Nucleus accumbens (tissue), 56 donors: ENCODE measurements at places on chromosomes 1 and 21.

DNA sequence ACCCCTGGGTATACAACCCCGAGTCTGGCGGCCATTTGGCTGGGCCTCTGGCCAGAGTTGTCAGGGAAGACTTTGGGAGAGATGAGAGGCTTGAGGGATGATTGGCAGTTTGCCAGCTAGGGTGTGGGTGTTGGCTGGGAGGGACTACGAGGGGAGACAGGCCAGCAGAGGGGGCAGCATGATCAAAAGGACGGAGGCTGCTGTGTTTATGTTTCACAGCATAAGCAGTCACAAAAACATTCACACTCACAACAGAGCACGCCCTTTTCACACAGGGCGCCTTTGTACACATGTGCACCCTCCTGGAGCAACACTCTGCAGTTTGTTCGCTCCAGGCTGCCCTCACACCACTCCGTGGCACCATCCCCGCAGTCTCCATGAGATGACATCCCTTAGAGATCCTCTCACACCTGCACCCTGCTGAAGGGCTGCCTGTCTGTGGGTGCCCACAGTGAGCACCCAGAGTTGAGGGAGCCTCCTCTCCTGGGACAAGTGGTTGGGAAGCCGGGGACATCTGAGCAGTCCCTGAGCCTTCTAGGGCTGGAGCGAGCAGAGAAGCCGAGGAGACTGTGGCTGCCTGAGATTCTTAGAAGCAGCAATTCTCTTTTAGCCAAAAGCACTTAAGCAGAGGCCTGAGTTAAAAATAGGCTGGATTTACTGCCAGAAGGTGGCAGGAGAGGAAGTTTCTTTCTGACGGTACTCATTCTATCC lies 15.4 kb downstream of the EFNA3 start:
- DNase-seq = no peak

GRCh38 chr1:58318157-58319005 lies 228.1 kb downstream of the OMA1 start:
- no peak for DNase-seq

DNA sequence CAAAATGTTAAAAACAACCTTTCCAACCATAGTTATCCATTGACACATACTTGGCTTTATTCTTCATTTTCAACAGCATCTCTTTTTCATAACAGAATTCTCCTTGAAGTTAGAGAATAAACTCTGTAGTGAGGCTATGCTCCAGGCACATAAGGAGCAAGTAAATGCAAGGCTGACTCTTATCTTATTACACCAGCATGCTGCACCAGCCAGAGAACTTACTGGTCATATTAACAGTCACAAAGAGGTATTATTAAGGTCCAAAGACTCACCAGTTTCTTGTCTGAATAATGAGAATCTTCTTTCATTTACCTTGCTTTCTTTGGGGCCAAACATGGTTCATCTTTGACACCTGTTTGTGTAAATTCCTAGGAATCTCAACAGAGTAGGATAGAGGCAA lies 71.3 kb upstream of the IVNS1ABP start:
- no peak for DNase-seq

DNA sequence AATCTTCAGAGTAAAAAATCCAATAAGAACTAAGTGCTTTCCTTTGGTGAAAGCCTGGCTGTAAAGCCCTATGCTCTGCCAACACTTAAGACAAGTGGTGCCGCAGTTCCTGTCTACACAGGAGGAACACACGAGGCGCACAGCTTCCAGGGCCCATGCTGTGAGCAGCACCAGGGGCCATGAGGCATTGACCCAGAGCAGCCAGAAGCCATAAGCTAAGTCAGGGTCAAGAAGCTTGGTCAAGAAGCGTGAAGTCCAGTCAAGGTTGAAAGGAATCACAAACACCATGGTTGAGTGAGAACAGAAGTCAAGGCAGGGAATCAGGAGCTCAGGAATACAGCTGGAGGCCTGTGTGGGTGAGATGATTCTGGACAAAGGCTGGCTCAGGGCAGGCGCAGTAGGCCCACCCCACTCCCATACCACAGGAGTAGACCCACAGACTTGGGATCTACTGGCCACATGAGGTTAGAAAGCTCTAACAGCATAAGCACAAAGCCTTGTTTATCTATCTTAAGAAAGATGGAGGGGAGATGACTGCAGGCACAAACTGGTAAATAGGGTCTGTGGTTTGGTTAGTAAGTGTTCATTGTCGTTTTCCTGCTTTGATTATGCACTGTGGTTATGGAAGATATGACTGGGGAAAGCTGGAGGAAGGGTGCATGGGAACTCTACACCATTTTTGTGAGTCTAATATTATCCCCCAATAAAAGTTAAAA lies 42.9 kb upstream of the RCAN3 start:
- no peak for DNase-seq

- no peak for DNase-seq
Observed at GRCh38 chr21:45167796-45168222, 93.4 kb downstream of the ADARB1 start.

DNA sequence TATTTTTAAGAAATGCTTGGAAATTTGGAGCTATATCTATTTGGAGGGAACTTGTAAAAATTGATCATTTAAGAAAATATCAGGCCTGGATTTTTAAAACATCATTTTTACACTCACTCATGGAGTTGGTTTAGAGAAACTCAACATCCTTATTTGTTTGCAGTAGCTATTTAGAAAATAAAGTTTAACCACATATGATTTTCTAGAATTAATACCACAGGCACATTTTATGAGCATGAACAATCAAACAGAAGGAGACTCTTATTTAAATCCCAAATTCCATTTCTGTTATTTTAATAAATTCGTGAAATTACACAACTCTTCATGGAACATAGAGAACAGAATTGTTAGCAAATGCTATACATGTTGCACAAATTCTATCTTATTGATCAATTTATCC lies 3.2 kb downstream of the CDKN2C start:
- DNase-seq = no peak

GRCh38 chr1:168091720-168092550 lies 44.8 kb downstream of the GPR161 start:
- DNase-seq = no peak

- no peak for DNase-seq
Observed at GRCh38 chr21:45325206-45326168, 37.8 kb upstream of the POFUT2 start.

DNA sequence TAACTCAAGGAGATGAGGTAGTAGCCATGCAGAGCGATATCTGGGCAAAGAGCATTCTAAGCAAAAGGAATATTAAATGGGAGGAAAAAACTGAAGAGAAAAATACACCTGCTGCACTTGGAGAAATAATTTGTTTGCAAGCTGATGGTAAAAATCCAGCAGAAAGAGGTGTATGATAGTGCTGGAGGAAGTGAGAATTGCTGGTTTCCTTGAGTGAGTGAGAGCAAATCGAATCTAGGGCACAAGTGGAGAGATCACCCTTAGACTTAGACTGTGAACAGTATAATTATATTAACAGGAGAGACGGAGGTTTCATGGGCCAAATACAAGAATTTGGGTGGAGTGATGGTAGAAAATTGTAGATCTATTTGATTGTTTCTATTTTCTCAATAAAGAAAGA lies 2.7 kb upstream of the CR1 start:
- no peak for DNase-seq

GRCh38 chr1:14168326-14169063 lies 430.0 kb upstream of the KAZN start:
- no peak for DNase-seq

GRCh38 chr1:109559995-109560394 lies 11.6 kb downstream of the GNAI3 start:
- no peak for DNase-seq

- no peak for DNase-seq
Observed at GRCh38 chr1:55190109-55190508, 25.1 kb downstream of the USP24 start.

DNA sequence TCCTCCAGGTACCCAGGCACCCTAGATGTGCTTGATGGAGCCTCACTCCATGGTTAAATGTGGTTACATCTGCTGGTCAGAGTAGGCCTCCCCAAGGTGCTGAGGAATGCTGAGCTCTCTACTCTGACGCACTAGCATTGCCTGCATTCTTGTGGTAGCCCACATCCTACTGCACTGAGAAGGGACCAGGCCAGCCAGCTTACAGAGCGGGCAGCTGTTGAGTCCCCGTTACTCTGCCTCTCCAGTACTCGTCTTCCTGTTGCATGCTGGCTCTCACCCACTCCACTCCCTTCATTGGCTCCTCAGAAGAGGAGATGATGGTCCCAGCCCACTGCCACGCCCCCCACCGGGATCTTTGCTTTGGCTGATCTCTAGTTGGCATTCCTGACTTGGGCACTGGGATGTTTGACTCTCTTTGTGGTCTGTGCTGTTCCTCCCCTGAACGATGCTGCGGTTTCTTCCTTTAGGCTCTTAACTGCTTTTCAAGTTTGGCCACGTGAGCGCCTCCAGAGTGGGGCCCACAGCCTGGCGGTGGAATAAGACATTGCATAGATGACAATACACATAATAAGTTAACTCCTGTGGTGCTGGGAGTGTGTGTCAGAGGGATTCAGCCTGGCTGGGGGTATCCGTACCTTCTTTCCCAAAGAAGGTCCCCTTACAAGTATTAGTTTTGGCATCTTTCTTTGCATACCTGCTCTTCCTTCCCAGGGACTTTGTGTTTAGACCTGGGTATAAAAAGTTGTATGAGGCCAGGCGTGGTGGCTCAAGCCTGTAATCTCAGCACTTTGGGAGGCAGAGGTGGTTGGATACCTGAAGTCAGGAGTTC lies 18.6 kb downstream of the AZIN2 start:
- no peak for DNase-seq

GRCh38 chr1:204084247-204084772 lies 11.4 kb downstream of the SOX13 start:
- peak; percentile 41 for DNase-seq

- DNase-seq = peak; percentile 27
Observed at GRCh38 chr1:165828669-165829329, 1.4 kb downstream of the UCK2 start.

GRCh38 chr1:7565099-7565750 lies 205.9 kb upstream of the VAMP3 start:
- DNase-seq = no peak

- no peak for DNase-seq
Observed at GRCh38 chr1:151158751-151159251, 2.4 kb downstream of the TNFAIP8L2 start.

GRCh38 chr21:45497846-45498645 lies 44.2 kb downstream of the SLC19A1 start:
- no peak for DNase-seq

DNA sequence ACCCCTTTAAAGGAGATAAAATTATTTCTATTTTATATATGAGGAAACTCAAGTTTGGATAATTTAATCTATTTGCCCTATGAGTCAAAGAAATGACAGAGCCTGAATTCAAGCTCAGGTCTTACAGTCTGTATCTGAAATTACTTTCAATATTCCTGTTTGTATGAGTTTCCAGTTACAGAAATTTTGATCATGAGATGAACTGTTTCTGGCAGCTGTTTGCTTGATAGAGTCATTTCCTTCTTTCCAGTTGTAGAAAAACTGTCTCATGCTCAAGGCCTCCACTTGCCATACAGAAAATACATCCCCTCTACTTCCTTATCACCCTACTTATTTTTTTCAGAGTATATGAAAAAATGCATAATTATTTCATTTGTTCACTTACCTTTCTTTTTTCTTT lies 87.6 kb downstream of the PTPRC start:
- no peak for DNase-seq

DNA sequence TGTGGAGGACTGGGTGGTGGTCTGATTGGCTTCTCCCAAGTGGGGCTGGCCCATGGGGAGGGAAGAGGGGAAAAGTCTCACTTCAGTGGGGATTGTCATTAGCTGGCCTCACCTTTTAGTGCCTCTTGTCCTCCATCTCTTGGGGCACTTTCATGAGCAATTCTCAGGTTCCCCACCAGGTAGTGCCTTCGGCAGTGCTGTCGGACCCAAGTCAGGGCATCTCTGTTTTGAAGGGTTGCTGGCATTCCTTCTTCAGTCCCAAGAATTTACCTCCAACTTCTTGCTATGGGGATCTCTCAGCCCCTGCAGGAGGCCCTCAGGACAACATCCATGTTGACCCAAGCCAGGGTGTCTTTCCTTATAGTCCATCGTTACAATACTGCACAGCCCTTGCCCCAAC lies 54.7 kb upstream of the F3 start:
- no peak for DNase-seq

GRCh38 chr1:50490640-50491039 lies 67.4 kb upstream of the DMRTA2 start:
- DNase-seq = no peak

DNA sequence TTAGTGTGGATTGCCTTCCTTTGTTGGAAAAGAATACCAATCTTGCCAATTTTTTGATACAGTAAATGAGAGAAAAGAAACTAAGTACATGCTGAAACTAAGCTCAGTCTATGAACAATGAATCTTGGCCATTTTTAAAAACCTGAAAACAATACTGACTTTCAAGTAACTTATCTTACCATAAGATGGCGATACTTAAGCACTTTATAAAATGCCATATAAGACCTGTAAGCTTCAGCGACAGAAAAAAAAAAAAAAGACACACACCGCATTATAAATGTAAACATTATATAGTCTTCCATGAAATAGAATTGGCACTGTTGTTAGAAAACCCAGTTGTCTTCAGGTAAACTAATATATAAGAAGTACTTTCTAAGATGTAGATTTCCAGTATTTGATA lies 3.0 kb downstream of the OLFM3 start:
- no peak for DNase-seq

- DNase-seq = no peak
Observed at GRCh38 chr21:26967062-26967913, at the start of gene ADAMTS5. TSS of gene ADAMTS5 (minus strand) at chr21:26967088. CDS start at chr21:26966391, 697 bp downstream.

GRCh38 chr1:77313491-77313890 lies 31.7 kb downstream of the AK5 start:
- DNase-seq = no peak

GRCh38 chr1:212149566-212149965 lies 114.0 kb downstream of the DTL start:
- DNase-seq = no peak

DNA sequence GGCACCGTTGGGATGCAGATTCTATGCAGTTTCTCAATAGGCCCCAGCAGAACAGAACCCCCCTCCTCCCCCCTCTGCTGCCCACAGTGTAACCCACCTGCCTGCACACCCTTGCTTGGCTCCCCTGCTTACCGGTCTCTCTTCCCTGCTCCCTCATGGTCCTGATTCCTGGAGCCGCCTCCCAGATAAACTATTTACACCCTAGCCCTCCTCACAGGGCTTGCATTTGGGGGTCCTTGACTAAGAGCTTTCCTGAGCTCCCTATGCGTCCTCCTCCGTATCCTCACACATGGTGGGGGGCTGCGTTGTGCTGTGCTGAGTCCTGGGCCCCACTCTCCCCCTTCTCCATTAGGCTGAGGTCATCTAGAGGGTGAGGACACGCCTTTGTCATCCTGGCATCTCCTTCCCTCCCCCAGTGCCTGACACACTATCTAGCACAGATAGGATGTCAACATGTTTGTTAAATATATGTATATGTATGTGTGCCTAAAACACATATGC lies 121.9 kb downstream of the GRIK3 start:
- no peak for DNase-seq

GRCh38 chr1:81662913-81663526 lies 137.7 kb upstream of the ADGRL2 start:
- no peak for DNase-seq

- no peak for DNase-seq
Observed at GRCh38 chr1:61101536-61101935, 19.2 kb downstream of the NFIA start.
